Activated CD8-positive, alpha-beta T cell treated with anti-CD3 and anti-CD28 coated beads, Interleukin-2, amount 10 ng/mL, durations not matched to agents 7 days and 5 days (primary cell): ENCODE measurements at places on chromosomes 12 and 14.
A peak's percentile ranks its signal among the peaks of the same experiment; 100 is the strongest.

- no peaks in the 10 kb centered on the region for H3K27me3 ChIP-seq
- no peak overlapping the region for H3K27ac ChIP-seq
- no peak for DNase-seq
Observed at GRCh38 chr12:9745199-9745598, 12.3 kb upstream of the CLECL1 start.

GRCh38 chr14:54175298-54175942, 218.8 kb upstream of the BMP4 start:
- peak; percentile 59 for DNase-seq
- H3K4me3 ChIP-seq, result no peak overlapping the region
- H3K27me3 ChIP-seq, result peaks cover 43% of the 10 kb centered on the region
- no peaks in the 10 kb centered on the region for H3K36me3 ChIP-seq
- no peak overlapping the region for H3K27ac ChIP-seq
- H3K4me1 ChIP-seq, result peaks cover 9% of the 10 kb centered on the region

DNA sequence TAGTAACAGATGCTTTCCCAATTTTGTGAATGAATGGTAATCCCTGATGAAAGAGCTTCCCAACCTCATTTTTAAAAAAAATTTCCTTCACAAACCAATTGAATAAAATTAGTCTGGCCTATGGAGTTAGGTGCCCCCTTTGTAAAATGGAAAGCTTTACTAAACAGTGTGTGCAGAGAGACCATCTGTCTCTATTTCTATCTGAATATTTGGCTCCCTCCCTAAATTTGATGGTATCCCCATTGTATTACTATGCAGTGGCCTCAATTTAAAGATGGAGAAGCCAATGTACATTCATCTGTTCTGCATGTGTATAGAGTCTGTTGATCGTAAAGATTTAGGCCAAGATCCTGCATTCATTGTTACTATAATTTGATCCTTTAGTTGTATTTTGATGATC, 397.7 kb upstream of the RGS6 start:
- H3K27ac ChIP-seq, result no peak overlapping the region
- no peak overlapping the region for H3K4me3 ChIP-seq
- DNase-seq, result no peak
- no peaks in the 10 kb centered on the region for H3K4me1 ChIP-seq
- H3K36me3 ChIP-seq, result peaks cover 18% of the 10 kb centered on the region

DNA sequence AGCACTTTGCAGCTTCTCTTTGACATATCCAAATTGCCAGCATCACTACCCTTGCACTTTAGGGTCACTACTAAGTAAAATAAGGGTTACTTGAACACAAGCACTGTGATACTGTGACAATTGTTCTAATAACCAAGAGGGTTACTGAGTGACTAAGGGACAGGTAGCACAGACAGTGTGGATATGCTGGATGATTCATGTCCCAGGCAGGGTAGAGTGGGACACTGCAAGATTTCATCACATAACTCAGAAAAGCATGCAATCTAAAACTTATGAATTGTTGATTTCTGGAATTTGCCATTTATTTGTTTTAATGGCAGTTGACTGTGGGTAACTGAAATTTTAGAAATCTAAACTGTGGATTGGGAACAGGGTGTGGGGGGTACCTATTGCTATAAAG, 218.8 kb downstream of the KITLG start:
- no peaks in the 10 kb centered on the region for H3K27me3 ChIP-seq
- H3K4me1 ChIP-seq, result no peaks in the 10 kb centered on the region
- no peak overlapping the region for H3K27ac ChIP-seq
- no peak overlapping the region for H3K4me3 ChIP-seq

DNA sequence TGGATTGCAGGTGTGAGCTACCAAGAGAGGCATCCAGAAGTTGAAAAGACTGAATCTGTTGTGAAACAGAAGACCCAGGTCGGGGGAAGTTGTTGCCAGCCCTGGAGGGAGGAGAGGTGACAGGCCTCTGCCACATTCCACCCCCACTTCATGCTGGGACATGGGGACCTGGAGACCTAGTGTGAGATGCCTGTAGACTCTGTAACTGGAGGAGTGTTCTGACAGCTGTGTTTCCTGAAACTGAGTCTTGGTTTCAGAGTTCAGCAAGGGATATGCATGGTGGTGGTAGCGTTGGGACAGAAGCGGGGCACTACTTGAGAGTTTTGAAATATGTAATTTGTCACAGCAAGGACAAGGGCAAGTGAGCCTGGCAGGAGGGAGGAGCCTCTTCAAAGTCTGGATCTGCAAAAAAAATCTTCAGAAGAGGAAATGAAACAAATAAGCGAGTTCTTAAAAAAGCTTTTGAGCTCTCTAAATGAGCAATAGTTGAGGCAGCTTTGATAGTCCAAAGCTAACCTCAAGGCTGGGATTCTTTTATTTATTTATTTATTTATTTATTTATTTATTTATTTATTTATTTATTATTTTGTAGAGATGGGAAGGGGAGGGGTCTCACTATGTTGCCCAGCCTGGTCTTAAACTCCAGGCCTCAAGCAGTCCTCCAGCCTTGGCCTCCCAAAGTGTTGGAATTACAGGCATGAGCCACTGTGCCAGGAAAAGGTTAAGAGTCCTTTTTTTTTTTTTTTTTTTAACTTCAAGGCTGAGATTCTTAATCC, 58.9 kb upstream of the EEA1 start:
- DNase-seq, result no peak
- peaks cover 10% of the 10 kb centered on the region for H3K4me1 ChIP-seq
- peak overlapping the region; percentile 0 for H3K4me3 ChIP-seq
- H3K27me3 ChIP-seq, result peaks cover 10% of the 10 kb centered on the region
- peak overlapping the region; percentile 56 for H3K27ac ChIP-seq

DNA sequence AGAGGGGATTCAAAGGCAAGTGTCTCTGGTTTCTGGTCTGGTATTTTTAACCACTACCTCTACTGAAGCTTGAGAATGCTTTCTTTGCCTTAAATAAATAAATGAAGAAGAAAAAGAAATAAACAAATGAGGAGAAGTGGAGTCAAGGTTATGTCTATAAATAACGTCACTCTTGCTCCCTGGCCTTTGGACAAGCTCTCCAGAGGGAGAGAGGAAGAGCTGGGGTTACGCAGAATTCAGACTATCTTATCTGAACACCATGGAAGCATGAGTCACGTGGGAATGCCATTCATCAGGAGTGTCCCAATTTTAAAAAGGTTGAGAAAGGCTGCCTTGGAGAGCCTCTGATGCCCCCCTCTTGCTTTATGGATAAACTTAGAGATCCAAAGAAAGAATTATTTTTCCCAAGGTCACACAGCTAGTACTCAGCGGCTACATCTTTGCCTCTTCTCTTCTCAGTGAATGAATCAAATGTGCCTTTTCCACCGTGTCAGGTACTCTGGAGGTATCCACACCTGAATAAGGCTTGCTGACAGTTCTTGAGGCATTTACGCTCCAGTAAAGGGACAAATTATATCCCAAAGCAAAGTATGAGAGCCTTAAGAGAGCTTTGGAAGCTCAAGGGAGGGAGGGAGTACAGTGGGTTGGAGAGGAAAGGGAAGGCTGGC, 12.9 kb upstream of the MSI1 start:
- H3K27ac ChIP-seq, result no peak overlapping the region
- DNase-seq, result no peak
- H3K36me3 ChIP-seq, result no peaks in the 10 kb centered on the region
- H3K4me3 ChIP-seq, result no peak overlapping the region

DNA sequence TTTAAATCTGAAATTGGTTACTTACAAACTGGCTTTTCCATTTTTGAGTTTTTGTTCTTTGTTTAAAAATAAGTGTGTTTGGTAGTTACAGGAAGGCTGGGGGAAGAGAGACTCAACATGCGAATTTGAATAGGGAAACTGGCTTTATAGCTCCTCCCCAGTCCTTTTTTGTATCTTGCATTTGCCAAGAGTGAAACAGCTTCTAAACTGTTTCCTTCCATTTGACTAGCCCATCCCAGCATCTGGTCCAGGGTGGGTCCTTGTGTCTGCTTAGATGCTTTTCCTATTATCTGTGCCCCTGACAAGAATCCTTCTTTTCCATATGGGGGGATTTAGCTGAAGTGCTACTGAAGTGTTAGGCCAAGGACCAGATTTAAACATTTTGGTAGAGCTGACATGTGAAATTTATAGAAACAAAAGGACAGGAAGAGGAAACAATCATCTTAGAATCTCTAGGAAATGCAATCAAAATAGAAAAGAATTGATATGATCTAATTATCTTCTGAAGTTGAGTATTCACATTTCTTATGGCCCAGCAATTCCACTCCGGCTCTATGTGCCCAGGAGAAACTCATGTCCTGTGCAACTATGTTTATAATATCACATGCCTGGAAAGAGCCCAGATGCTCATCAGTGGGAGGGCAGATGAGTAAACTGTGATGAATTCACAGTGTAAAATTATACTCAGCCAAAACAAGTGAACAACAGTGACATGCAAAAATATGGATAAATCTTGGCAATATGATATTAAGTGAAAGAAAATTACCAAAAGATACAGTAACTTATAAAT, 7.4 kb downstream of the SMOC1 start:
- DNase-seq, result no peak
- no peaks in the 10 kb centered on the region for H3K36me3 ChIP-seq
- no peaks in the 10 kb centered on the region for H3K4me1 ChIP-seq
- H3K4me3 ChIP-seq, result no peak overlapping the region
- no peak overlapping the region for H3K27ac ChIP-seq
- H3K27me3 ChIP-seq, result peaks cover 31% of the 10 kb centered on the region

- no peaks in the 10 kb centered on the region for H3K27me3 ChIP-seq
- no peak overlapping the region for H3K27ac ChIP-seq
- DNase-seq, result no peak
- H3K36me3 ChIP-seq, result peaks cover 2% of the 10 kb centered on the region
- no peak overlapping the region for H3K4me3 ChIP-seq
Observed at GRCh38 chr14:73437206-73437605, 21.1 kb downstream of the NUMB start.

- no peak for DNase-seq
- H3K4me3 ChIP-seq, result no peak overlapping the region
- no peaks in the 10 kb centered on the region for H3K36me3 ChIP-seq
- H3K27ac ChIP-seq, result no peak overlapping the region
- peaks cover 3% of the 10 kb centered on the region for H3K27me3 ChIP-seq
- H3K4me1 ChIP-seq, result peaks cover 18% of the 10 kb centered on the region
Observed at GRCh38 chr14:92502541-92503286, 10.9 kb upstream of the RIN3 start.

DNA sequence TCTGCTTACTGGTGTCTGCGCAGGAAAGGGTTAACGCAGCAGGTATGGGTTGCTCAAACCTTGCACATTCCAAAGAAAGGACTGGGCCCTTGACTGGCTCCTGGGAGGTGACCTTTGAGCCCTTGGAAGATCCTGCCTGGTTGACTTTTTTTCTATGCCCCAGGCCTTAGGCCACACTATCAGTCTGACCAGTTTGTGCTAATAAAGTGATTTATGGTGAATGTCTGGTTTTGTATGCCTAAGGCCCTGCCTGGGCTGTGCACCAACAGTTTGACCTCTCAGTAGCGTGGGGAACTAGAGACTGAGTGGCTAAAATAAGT, 61.4 kb upstream of the SCN8A start:
- H3K36me3 ChIP-seq, result no peaks in the 10 kb centered on the region
- H3K4me1 ChIP-seq, result peaks cover 11% of the 10 kb centered on the region
- no peak overlapping the region for H3K27ac ChIP-seq
- H3K27me3 ChIP-seq, result peaks cover 18% of the 10 kb centered on the region

GRCh38 chr12:30440826-30441602, 254.7 kb downstream of the IPO8 start:
- H3K27ac ChIP-seq, result no peak overlapping the region
- no peaks in the 10 kb centered on the region for H3K27me3 ChIP-seq
- H3K4me1 ChIP-seq, result no peaks in the 10 kb centered on the region
